Posterior cingulate gyrus (tissue), 11 donors: ENCODE measurements at places on chromosomes 2 and 18.

- no peak for DNase-seq
Measured at GRCh38 chr2:64819361-64819760, 165.6 kb upstream of the SERTAD2 start.

DNA sequence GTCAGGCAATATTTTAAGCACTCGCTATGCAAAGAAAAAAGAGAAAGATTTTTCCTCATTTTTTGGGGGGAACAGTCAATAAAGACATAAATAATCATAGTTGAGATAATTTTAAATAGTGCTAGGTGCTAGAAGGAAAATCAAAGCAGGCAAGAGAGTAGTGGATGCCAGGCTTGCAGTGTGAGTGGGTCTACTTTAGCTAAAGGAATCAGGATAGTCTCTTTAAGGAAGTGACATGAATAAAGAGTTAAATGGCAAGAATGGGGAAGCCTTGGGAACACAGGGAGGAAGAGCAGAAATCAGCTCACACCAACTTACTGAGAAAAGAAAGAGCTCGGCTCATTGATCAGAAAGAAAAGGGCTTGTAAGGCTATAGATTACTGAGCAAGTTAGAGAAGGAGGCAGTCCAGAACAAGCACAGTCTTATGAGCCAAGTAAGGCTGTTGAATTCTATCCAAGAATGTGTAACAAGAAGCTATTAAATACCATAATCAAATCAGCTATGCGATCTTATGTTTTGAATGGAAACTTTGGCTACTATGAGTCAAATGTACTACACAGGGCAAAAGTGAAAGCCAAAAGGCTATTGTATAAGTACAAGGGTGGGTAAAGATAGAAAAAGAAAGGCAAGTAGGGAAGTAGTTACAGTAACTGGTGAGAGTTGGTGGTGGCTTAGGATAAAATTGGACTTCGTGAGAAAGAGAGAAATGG lies 833.8 kb upstream of the PIK3C3 start:
- no peak for DNase-seq

GRCh38 chr2:196112418-196113034 lies 43.9 kb upstream of the DNAH7 start:
- DNase-seq, result no peak

- DNase-seq, result no peak
Measured at GRCh38 chr18:62206593-62206992, 19.5 kb downstream of the RELCH start.

- no peak for DNase-seq
Measured at GRCh38 chr2:55951533-55951932, 28.0 kb upstream of the EFEMP1 start.

GRCh38 chr2:191128172-191128910 lies 22.5 kb downstream of the STAT4 start:
- DNase-seq, result no peak

GRCh38 chr2:141317986-141318385 lies 812.8 kb downstream of the LRP1B start:
- DNase-seq, result no peak

DNA sequence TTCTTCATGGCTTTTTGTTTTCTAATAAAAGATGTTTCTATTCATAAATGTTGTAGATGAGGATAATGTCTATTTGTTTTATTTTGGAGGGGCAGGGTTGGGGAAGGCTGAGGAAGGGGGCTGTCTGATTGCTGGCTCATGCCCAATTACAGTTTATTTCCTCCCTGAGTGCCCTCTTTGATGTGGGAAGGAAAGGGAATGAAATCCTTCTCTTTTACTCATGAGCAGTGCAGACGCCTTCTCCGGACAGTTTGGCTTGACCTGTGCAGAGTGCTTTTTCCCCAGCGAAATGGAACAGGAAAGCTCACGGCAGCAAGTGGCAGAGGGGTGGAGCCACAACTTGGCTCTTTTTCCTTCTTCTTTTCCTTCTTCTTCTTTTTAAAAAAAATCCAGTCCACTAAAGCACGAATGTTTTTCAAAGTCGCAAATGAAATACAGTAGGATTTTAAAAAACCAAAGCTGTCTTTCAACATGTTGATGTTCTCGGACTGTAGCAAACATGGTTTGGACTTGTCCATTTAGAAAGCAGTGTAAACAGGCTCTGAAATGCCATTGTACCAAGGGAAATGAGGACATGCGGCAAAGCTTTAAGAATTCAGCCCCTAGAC lies 34.5 kb downstream of the RAB31 start:
- DNase-seq, result no peak

- DNase-seq, result no peak
Measured at GRCh38 chr2:210027608-210028007, 25.2 kb downstream of the RPE start.

DNA sequence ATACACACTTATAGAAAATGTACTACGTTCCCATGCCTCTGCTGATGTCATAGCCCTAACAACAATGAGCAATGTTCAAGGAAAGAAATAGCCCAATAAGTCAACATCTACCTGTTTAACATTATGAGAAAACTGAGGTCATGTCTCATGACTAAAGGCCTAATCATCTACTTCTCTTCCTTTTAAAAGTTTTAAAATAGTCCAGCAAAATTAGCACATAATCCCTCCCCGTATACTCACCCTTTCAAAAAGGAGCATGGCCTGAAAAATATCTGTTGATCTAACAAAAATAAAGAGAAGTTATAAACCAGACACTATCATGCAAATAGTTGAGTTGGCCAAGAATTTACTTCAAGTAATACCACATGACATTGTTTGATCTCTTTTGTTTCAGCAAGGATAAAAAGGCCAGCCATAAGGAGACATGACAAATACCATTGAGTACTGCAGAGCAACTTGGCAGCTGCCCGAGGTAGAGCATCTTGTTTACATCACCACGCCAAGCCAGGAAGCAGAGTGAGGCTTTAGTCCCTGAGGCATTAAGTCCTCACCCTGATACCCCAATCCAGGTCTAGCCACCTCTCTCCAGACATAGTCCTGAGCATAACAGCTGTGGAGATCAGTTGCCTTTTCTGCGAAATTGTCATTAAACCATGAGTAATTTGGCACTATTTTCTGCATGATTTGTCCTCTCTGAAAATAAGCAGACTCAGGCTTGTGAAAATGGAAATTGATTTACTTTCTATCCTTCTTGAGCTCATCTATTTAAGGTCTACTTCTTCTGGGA lies 137.4 kb upstream of the ETAA1 start:
- DNase-seq, result no peak

- DNase-seq, result no peak
Measured at GRCh38 chr2:176187899-176188773, at the start of gene HOXD1. HOXD1 (plus strand) TSS chr2:176188668; CDS start chr2:176188802, 134 bp downstream.

DNA sequence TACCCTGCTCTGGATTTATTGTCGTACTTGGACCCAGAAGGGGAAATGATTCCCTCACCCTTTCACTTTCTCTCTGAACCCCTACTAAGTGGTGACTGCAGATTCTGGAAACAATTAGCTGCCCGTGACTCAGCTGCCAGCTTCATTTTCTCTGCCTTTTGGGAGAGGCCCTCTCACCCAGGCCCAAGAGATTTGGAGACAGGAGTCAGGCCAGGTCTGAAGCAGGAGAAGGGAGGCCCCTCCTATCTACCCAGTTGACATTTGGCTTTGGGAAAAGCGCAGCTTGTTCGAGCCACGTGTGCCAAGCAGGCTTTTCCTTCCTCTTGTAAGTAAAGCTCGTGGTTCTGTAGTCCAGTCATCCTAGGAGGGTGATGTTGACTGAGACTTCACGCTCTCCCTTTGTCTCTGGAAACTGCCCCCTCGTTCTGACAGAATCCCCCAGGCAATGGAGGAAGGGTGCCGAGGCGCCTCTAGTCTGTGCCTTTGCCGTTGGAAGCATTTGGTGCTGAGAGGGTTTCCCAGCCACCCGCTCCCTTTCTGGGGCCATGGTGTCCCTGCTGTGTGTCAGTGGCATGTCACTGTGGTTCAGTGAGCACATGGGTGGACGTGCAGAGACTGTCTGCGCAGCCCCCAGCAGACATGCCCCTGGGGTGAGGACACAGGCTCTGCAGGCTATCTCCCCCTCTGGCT lies 8.6 kb downstream of the OXER1 start:
- DNase-seq, result no peak

DNA sequence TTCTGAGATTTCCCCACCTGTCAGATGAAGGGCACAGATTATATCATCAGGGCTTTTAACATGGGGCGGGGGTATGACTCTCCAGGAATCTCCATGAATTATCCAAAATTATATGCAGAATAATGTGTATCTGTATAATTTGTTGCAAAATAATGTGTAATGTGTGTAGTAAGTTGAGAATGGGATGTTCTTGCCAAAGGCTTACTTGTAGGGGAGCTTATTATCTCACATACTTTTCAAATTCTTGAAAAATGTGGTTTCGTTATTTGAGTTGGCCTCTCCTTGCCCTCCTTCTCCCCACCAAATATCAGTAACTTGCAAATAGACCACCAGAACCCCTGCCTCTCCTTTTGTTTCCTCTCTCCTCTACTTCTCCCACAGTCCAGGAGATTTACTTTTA lies 35.6 kb downstream of the UBR3 start:
- no peak for DNase-seq

DNA sequence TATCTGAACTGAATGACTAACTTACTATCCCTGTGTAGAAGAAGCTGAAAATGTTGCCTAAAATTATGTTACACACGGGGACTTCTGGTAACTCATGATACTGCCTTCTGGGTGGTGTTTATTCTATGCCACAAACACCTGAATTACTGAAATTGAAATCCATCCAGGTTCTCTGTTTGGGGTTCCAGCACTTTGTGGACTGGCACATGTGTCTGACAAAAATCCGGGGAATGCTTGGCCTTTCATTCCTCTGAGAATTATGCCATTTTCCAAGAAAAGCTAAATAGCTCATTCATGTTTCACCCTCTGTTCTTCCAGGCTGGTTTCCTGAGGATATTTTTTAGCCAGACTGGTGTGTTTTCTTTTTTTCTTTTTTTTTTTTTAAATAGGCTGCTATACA lies 59.5 kb upstream of the POU3F3 start:
- DNase-seq, result no peak

- no peak for DNase-seq
Measured at GRCh38 chr18:805755-806110, 6.3 kb downstream of the YES1 start.

- no peak for DNase-seq
Measured at GRCh38 chr2:183024339-183025095, 13.7 kb downstream of the NCKAP1 start.

DNA sequence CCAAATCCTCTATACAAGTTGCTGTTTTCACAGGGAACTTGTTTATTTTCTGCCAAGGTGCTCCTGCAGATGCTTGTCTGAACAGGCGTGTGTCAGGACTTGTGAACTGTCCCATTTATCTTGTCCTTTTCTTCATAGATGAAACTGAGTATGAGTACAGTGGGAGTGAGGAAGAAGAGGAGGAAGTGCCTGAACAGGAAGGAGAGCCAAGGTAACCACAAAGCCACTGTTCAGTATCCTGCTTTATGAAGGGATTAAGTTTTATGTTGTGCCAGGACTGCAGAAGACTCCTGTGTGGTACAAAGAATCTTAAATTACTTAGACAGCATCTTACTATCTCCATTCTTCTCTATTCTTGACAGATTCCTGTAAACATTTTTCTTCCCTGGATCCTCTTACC lies 145.0 kb downstream of the MAP4K4 start:
- no peak for DNase-seq

- DNase-seq, result no peak
Measured at GRCh38 chr2:42545023-42545721, 23.3 kb upstream of the MTA3 start.

DNA sequence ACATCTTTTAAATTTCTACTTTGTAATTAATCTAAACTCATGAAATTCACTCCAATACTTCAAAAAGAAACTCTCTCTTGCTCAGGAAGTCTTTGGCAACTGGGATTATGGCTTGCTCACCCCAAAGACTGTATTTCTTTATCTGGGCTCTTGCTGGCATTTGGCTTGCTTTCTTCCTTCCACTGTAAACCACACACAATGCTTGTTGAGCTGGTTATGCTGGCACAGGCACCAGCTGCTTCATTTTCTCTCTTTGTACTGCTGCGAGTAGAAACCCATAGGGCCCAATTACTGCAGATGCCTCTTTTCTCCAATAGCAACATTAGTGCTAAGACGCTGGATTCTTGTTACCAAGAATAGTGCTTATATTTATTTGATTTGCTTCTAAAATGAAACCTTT lies 51.4 kb downstream of the SLC38A11 start:
- no peak for DNase-seq

DNA sequence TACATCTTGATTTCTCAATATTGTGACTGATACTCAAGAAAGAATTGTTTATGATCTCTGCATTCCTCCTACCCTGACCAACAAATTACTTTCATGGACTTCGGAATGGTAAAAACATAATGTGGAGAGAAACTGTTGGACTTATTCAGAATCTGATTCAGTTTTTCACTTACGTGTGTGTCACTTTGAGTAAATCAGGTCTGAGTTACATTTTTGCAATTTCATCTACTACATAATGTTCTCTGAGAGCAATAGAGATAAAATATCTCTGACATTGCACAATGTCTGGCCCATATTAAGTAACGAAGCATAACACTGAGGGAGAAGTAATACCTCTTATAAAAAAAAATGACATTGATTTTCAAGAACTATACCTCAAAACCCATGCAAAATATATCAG lies 1337.9 kb upstream of the CHAC2 start:
- no peak for DNase-seq

DNA sequence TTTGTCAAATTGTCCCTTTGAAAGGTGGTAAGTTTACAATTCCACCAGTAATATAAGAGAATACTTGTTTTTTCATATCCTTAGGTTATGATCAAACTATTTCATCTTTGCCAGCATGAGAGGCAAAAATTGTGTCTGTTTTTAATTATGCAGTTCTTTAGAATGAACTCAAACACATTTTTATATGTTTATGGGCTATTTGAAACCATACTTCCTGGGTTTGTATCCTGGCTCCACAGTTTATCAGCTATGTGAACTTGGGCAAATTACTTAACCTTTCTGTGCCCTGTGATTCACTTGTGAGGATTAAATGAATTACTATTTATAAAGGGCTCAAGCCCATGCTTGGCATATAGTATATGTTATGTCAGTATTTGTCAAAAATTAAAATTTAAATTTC lies 109.4 kb downstream of the TANC1 start:
- DNase-seq, result no peak

DNA sequence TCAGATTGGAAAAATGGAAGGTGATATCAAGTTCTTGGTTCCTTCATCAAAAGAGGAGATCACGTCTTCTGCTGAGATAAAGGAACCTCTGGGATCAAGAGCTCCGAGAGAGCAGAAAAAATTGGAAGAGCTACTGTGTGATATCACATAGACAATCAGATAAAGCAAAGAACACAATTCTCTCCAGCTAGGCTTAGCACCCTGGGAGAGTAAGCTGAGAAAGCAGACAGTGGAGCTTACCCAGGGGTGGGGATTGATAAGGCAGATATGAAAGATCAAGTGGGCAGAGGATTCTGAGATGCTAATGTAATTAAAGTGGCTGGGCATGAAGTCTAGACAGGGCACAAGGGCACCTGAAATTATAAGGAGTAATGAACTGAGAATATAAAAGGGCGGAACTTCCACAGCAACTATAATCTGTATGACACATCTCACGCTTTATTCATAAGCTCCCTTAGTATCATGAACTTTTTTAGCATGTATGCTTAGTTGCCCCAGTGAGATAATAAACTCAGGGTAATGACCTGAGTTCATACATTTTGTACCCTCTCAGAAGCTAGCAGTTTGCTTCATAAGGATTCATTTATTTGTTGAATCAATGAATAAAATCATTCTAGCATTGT lies 65.8 kb downstream of the FAM161A start:
- no peak for DNase-seq
